ENCODE measurements at places on chromosomes 6 and 20. TPM values are rescaled to one million over a fixed set of nuclear protein-coding genes. Genes with fewer than 3 reads are reported as not detected.

The PRSS35 gene
- 77.3 TPM for polyA plus RNA-seq

DNA sequence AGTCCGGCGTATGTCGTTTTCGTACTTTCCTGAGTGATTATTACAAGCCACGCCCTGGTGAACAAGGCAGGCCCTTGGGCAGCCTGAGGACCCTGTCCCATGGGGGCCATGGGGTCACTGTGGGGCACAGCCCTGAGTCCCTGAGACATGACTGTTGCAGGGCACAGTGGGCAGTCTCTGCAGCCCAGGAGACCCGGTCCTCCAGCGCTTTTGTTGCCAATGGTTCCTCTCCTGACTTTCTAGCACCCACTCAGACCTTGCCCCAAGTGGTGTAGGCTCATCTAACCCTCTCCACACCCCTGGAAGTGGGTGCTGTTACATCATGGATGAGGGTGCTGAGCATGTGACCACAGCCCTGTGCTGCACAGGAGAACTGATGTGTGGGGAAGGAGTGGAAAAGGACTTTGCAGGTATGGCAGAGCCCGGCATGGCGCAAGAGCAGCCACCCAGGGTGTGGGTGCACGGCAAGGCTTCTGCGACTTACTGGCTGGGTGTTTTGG lies 319.5 kb downstream of the TAF4 start:
- no peak for DNase-seq

The QKI gene
- 156 TPM for polyA plus RNA-seq

The BPIFB1 gene
- 0.08 TPM for polyA plus RNA-seq

DNA sequence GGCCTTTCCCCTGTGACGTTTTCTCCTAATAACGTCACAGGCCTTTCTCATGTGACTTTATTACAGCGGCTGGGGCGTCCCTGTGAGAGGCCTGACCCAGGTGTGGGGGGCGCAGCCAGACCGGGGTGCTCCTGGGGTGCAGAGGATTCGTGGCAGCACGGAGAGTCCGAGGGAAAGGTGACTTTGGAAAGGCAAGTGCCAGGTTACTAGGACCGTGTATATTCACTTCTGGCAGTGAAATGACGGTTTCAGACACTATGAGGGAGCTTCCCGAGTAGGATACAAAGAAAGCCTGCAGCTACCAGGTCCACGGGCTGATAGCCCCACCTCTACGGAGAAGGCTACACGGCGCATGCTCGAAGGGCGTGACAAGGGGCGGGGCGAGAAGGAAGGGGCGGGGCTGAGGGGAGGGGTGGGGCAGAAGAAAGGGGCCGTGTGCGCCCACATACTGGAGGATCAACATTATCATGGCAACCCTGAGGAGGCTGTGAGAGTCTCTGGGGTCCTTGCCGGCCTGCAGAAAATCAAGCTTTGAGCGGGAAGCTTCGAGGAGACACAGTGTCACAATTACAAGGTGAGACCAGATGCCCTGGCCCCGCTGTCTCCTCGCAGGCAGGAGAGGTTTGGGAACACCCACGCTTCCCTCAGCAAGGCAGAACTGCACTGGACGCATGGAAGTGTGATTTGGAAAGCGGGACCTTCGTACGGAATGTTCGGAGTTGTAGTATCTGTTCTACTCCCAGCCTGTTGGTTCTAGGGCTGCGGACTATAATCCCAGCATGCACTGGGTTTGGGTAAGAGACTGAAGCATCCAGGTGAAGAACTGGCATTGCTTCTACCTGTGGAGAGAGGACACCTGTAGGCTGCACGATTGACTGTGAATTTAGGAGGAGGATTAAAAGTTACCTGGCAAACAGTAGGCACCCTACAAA lies 54.4 kb upstream of the ZNF337 start:
- peak; percentile 63 for DNase-seq

GRCh38 chr20:52226370-52226769 lies 34.8 kb upstream of the ZFP64 start:
- DNase-seq, result no peak

DNA sequence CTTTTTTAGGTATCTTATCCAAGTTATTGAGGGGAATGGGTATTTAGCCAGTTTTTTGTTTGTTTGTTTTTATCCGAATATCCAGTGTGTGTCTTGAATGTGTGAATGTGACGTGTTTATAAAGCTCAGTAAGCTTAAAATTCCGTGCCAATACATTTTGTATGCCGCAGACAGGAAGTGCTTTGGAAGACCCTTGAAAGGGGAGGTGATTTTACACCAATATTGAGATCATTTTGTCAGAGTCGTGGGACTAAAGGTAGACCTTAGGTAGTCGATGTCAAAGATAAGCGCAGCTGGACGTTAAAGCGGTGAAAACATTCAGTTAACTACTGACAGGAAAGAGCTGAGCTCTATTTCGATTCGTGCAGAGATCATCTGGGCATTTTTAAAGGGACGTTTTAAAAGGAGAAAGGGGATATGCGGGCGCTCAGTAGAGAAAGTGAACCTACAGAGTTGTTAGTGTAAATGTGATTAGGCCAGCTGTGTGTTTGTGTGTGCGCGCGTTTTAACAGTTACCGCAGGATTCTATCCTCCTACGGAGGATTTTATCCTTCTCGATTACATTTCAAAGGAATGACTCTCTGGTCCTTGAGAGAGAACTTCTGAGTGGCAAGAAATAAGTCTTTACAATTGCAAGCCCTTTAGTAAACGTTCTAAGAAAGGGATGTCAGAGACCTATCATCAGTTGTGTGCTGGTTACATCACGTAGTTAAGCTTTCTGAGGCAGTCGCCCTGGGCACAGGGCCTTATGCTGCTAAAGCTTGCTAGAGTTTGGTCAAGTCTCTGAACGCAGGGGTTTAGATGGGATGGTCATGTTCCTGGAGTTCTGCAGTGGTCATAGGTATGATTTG lies 625 bp upstream of the ECHDC1 start:
- DNase-seq, result peak; percentile 36

DNA sequence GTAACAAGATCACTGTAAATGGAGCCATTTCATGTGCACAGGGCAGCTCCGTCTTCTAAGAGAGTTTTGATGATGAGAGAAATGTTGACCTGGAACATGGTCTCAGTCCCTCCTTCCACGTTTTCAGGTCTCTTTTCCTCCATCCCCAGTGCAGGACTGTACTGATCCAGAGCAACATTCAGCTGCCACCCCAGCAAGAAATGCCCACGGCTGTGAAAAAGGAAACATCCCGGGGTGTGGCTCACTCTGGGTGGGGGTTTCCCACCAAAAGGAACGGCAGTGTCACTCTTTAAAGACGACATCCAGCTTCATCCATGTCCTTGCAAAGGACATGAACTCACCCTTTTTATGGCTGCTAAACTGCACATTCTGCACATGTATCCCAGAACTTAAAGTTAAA lies 92.6 kb downstream of the ERMARD start:
- DNase-seq, result no peak

- DNase-seq, result no peak
Measured at GRCh38 chr6:148223424-148223842, 119.2 kb upstream of the SASH1 start.

DNA sequence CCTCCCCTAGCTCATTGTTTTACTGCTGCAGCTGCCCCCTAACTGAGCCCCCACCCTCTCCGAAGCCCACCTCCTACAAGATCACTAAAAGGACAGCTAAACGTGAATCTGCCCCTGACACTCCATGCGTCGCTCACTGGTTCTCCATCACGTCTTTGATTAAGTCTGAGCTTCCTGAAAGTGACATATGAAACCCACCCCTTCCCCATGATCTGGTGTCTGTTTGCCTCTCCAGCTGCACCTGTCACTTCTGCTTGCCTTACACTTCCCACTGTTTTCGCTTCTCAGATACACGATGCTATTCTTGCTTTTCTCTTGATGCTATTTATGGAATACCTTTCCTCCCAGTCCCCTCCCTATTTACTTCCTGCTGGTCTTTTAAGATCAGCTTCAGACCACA lies 8.0 kb upstream of the PERP start:
- no peak for DNase-seq

The TMC2 gene
- 0.17 TPM for polyA plus RNA-seq

- no peak for DNase-seq
Measured at GRCh38 chr6:110331816-110332215, 26.3 kb downstream of the METTL24 start.

The RBBP8NL gene
- polyA plus RNA-seq, result 4.1 TPM

The ISM1 gene
- 12.5 TPM for polyA plus RNA-seq

The ZGPAT gene
- polyA plus RNA-seq, result 16.5 TPM

The CASP8AP2 gene
- polyA plus RNA-seq, result 21.7 TPM

DNA sequence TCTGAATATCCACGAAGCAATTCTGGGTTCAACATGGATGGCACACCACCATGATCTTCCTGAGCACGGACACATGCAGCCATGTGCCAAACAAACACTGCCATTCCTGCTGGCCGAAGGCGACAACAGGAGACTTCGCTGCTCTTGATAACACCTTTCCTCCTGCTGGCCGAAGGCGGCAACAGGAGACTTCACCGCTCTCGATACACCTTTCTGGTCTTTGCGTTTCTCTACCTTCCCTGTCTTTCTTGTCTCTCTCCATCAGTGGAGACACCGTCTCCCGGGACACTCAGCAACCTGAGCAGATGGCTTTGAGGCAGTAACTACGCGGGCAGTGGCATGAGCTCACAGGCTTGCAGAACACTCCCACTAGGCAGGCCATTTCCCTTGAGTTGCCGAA lies 54.9 kb upstream of the MPC1 start:
- DNase-seq, result no peak

DNA sequence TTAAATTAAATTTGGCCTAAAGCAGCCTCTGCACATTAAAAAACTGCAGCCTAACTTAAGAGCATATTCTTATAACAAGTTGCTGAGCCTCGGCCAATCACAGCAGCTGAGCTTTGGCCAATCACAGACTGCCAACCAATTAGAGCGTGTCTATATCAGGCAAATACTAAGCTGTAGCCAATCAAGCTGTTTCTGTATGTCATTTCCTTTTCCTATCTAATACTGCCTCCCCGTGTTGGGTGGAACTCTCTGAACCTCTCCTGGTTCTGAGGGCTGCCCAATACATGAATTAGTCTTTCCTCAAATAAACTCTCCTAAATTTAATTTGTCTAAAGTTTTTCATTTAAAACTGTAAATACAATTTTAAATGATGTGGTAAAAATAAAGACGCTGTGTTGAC lies 3.9 kb upstream of the TMEM244 start:
- DNase-seq, result no peak

GRCh38 chr20:45337367-45338120 lies 10.7 kb downstream of the SDC4 start:
- no peak for DNase-seq

GRCh38 chr20:56222945-56223344 lies 25.6 kb upstream of the MC3R start:
- no peak for DNase-seq

The GSTA2 gene
- polyA plus RNA-seq, result not detected

DNA sequence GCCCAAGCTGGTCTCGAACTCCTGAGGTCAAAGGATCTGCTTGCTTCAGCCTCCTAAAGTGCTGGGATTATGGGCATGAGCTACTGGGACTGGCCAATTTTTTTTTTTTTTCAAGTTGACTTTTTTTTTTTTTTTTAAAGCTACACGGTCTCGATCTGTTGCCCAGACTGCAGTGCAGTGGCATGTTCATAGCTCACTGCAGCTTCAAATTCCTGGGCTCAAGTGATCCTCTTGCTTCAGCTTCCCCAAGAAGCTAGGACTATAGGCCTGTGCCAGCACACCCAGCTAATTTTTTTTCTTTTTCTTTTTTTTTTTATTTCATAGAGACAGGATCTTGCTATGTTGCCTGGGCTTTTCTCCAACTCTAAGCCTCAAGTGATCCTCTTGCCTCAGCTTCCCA lies 59.5 kb downstream of the NCOA3 start:
- no peak for DNase-seq

- no peak for DNase-seq
Measured at GRCh38 chr20:16821211-16822089, 73.3 kb downstream of the OTOR start.

The DEFB112 gene
- polyA plus RNA-seq, result not detected

The SLC32A1 gene
- not detected for polyA plus RNA-seq

DNA sequence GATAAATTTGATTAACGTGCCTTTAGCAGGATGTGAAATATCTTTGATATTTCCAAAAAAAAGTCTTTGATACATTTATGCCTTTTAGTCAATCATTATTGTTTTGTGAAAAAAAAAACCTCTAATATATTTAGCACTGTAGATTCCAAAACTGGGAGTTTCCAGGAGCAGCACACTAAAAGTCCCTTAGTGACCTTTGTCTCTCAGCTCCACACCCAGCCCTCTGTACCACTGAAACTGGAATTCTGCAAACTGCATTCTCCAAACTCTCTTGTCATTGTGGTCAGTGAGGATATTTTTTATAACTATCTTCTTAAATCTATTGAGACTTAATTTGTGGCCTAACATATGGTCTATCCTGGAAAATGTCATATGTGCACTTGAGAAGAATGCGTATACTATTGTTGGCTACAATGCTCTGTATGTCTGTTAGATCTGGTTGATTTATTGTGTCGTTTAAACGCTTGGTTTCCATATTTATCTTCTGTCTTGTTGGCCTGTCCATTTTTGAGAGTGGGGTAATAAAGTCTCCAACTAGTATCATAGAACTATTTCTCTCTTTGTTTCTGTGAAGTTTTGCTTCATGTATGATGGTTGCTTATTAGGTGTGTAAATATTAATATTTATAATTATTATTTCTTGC lies 73.2 kb upstream of the CNKSR3 start:
- no peak for DNase-seq

GRCh38 chr20:23309781-23310180 lies 40.8 kb upstream of the NXT1 start:
- DNase-seq, result no peak

All from right lung (tissue), 10 donors.